ENCODE measurements at places on chromosomes 7 and 10.

GRCh38 chr10:52212802-52213201 lies 101.3 kb upstream of the DKK1 start:
- no peak for DNase-seq

DNA sequence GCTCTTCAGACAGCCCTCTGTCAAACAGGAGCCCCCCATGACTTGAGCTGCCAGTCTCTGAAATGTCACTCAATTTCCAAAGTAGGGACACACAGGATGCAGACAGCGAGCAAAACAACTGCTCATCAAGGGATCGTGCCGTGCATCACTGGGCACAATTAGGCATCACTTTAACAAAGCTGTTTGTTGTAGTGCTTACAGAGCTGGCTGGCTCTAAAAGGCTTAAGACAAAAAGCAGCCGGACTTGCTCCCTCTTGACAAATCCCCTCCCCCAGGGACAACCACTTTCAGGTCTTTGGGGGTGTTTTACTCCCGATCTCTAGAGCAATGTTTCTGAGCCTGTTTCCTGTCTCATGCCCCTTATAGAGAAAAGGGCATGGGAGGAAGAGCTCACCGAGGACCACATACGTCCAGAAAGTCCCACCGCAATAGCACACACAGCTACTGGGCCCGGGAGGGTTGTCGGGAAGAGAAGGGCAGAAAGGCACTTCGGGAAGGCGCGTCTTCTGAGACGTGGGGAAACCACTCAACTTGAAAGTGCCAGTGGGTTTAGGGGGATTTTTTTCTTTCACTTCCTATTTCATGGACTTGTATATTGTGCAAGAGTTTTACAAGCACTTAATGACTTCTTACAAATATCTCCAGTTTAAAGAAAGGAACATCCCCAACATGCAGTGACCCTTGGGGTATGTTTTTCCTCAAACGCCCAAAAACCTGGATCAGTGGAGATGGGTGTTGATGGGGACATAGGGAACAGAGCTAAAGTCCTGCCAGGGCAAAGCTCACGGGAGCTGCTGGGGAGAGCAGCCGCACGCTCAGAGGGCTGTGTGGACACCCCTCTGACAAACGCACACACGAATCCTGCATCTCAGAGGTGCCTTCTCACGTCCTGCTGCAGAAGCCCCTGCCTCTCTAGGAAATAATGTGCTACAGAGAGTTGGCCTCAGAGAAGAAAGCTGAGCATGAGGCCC lies 27.1 kb downstream of the LRRC20 start:
- DNase-seq, result no peak

DNA sequence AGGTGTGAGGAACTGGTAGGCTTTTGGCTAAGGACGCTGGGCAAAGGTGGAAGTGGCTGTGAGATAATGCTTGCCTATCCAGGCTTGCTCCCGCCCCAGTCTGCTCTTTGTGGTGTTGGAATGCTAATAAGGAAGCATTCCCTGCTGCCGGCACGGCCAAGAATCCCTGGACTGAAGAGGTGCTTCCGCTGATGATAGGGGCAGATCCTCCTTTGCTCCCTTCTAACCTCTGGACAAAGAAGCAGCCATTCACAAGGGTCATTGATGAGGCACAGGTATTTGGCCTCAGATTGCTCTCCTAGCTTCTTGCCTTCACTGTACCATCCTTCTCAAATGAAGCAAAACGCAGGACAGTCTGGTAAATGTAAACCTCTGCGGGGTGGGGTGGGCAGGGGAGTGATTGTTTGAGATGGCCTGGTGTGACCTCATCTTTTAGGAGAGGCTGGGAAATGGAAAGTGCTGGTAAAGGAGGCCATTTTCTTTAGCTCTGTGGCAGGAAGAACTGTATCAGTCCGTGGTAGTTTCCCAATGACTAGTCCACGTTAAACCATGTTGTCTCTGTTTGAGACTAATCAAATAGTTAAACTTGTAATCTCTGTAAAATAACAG lies 1.7 kb downstream of the PGAM1 start:
- DNase-seq, result no peak

DNA sequence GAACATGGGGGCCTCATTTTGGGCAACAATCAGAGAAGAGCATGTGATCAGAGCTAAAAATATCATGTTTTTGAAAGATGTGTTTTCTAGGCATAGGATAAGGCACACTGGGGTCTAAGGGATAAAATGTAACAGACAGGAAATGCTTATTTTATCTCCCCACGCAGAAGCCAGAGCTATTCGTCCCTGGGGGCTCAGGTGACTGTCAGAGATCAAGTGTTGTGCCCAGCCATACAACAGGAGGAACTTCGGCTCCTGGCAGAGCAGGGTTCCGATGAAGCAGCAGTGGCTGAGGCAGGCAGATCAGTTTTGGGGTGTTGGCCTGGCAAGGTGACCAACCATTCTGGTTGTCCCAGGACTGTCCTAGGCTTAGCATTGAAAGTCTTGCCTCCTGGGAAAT lies 15.2 kb downstream of the NPY start:
- DNase-seq, result no peak

GRCh38 chr10:43267811-43268210 lies 946 bp upstream of the RASGEF1A start:
- no peak for DNase-seq

DNA sequence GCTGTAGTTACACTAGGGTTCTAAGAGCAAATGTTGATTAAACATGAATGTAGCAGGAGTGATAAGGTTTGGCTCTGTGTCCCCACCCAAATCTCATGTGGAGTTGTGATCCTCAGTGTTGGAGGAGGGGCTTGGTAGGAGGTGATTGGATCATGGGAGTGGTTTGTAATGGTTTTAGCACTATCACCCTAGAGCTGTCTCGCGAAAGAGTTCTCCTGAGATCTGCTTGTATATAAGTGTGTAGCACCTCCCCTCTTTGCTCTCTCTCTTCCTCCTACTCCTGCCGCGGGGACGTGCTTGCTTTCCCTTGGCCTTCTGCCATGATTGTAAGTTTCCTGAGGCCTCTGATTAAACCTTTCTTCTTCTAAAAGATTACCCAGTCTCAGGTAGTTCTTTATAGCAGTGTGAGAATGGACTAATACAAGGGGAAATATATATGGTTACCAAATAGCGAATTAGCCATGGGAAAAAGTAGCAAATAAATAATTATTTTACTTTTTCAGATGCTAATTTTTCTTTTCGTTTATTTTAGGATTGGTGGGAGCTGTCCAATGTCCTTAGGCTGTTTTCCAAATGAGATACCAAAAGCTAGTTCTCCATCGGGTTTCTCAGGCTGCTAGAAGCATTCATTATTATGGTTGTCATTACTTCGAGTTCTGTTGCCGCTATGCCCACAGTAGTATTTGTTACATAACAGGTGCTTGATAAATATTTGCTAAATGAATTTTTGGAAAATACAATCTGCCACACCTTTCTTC lies 58.7 kb downstream of the PTEN start:
- DNase-seq, result no peak

- no peak for DNase-seq
Measured at GRCh38 chr10:132572545-132572937, 35.0 kb downstream of the INPP5A start.

DNA sequence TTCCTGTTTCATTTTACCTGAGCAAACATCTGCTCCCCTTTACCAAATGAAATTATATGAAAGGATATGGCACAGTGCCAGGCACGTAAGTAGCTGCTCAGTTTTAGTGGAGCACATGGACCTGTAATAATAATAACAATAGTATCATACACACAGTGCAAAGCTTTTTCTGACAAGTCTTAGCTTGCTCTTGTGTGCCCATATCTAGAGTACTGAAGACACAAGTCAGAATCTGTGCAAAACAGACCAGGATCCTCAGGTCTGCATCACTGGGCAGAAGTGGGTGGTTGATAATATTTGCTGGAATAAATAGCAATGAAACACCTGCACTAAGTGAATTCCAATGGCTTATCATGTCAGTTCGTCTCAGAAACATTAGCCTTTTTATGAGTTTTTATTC lies 85.5 kb upstream of the DKK1 start:
- DNase-seq, result no peak
